Activated naive CD4-positive, alpha-beta T cell treated with Interleukin-2 at 50 U/mL for 16 hours (primary cell): ENCODE measurements at places on chromosomes 2 and 18.

DNA sequence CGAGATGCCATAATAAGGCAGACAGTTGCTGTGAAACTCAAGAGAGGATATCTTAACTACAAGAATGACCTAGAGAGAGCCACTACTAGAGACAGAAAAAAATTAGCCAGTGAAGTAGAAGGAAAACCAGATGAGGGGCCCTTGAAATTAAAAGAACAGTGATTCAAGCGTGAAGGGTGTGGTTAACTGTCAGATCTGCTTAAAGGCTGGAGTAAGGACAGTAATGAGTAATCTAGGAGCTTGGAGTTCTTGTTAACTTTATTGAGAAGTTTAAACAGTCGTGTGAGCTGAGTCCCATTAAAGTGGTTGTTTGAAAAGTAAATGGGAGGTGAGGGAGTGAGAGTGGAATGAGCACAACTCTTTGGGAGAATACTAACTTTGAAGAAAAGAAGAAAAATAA is 21.3 kb downstream of the PIGN start:
- DNase-seq: no peak

GRCh38 chr2:171260471-171261424 is 100.1 kb upstream of the TLK1 start:
- DNase-seq: peak; percentile 22

DNA sequence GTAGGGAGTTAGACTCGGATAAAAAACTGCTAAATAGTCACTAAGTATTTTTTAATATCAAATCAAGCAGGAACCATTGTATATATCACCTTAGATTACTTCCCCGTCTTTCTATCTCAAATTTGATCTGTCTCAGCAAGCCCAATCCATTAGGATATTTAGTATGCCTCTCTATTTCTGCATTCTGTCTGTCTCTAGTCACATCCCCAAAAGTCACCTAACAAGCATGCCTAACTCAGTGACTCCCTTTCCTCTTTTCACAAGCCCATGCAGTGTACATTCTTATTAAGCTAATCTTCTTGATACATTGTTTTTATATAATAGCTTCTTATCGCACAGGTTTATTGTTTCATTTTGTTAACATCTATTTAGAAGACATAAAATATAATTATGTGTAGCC is 57.8 kb downstream of the PDE1A start:
- DNase-seq: no peak

DNA sequence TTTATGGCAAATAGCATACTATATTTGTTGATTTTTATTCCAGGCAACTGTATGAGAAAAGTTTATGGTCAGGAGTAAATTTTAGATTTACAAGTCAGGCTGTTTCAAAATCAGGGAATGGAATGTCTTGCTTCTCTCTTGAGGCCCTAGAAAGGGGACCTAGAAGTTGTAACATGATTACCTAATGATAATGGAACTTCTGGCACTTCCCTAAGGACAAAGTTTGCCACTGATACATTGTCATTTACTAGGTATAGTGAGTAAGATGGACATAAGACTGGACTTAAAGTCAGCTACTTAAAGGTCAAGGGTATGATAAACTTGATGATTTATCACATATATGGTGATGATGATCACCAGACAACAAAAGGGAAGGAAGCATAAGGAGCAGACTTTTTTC is 103.3 kb upstream of the VRK2 start:
- DNase-seq: no peak

- DNase-seq: no peak
Observed at GRCh38 chr2:11279398-11279797, 65.0 kb downstream of the ROCK2 start.

GRCh38 chr2:143261986-143262385 is 132.8 kb downstream of the ARHGAP15 start:
- DNase-seq: peak; percentile 52

DNA sequence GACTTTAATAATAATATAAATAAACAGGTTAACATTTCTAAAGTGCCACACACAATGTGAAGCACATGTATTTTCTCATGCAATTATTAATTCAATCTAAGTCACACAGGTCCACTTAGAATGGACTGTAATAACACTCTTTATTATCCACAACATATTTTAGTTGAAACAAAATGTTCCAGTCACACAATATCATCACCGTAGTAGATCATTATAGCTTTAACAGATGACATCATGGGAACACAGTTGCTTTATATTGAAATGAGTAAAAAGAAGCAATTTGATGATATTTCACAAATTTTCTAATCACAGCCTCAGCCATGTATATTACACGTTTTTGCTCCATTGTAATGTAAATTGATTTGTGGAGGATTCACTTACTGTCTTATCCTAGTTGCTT is 266.3 kb downstream of the MEIS1 start:
- DNase-seq: no peak

DNA sequence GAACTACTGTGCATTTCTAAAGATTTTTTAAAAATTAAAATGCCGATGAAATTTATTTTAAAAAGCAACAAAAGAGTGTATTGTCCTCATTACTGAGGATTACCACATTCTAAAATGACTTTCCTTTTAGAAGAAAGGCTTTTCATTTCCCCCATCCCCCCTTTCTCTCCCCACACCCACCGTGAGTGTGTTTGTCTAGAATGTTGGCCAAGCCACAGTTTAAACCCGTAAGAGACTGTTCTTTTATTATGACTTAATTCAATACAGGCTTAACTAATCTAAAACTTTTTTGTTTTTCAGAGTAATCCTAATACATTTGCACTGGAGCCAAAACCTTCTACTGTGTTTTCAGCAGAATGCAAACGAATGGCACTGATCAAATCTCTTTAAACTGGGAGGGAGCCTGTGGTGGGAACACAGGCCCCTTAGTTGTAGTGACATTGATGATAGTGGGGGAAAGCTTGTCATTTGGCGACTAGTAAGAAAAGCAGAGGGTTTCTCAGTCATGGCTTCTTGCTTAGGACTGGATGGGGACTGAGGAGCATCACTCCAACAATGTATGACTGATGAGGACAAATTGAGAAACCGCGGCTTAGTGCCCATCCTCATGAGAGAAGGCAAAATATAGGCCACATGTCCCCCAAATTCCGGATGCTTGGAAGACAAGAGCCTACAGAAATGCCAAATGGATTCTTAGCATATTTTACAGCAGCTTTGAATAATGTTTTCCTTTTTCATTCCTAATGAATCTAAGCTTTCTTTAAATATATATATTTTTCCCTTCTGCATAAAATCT is 154.0 kb upstream of the SMIM21 start:
- no peak for DNase-seq

- DNase-seq: no peak
Observed at GRCh38 chr2:47838686-47839085, 55.7 kb downstream of the MSH6 start.

GRCh38 chr2:65640793-65641103 is 208.3 kb upstream of the SPRED2 start:
- DNase-seq: no peak

GRCh38 chr2:12881952-12882351 is 165.2 kb downstream of the TRIB2 start:
- DNase-seq: no peak

DNA sequence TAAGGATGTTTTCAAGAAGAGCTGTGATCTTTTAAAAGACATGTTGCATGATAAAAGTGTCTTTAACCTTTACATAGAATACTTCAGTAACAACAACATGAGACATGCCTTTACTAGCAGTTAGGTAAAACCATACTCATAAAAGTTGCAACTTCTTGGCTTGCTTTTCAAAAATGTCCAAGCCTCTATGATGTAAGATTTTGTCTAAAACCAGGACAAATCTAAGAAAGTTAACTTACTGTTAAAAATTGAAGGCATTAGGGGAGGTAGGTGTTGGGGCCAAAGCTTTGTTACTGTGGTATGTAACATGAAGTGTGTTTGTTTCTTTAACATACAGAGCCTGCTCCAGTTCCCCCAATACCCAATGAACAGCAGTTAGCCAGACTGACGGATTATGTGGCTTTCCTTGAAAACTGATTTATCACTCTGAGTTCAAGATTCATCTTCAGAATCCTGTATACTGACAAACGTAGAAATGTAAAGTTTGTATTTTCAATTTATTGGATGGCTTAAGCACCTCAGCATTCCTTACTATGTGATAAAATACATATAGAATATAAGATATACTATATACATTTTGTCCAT is 11.7 kb downstream of the COPS8 start:
- no peak for DNase-seq

GRCh38 chr2:144615866-144616565 is 96.1 kb upstream of the ZEB2 start:
- no peak for DNase-seq

DNA sequence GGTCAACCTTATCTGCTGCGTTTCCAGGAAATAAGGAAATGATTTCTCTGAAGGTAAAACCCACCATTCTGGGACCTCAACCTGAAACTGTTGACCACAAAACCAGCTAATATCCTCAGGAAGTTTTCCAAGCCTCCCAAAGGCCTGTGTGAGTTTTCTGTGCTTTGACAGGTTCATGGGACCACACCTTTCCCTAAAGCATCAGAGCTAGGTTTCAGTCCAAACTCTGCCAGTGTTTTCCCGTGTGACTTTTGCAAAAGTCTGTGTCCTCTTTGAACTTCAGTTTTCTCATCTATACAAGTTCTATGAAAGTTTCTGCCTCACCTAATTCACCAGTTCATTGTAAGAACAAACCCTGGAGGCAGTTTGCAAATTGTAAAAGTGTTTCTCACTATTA is 39.8 kb downstream of the VSNL1 start:
- no peak for DNase-seq

GRCh38 chr18:33802955-33803354 is 224.9 kb downstream of the ASXL3 start:
- DNase-seq: no peak

GRCh38 chr2:193315428-193316091 is 1120.8 kb upstream of the TMEFF2 start:
- no peak for DNase-seq

GRCh38 chr2:42110641-42111322 is 58.4 kb upstream of the EML4 start:
- no peak for DNase-seq

GRCh38 chr2:160054984-160055725 is 7.3 kb downstream of the PLA2R1 start:
- no peak for DNase-seq

DNA sequence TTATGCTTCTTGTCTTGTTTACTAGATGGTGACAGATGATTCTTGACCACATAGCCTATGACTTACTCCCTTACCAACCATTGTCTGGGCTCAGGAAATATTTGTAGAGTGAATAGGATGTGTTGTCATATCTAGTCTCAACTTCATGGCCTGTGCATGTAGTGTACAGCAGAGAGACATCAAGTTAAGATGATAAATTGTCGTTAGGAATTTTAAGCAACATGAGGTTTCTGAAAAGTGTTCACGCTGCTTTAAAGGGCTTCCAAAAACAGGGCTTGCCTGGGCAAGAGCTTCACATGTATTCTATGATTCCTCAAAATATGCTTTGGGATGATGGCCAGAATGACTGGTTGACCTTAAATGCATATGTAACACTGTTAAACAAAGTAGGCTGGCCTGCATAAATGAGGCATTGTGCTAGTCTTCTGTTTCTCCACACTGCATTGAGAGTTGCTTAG is 424.0 kb downstream of the RND3 start:
- no peak for DNase-seq

GRCh38 chr18:5275872-5276271 is 19.7 kb downstream of the ZBTB14 start:
- DNase-seq: no peak

DNA sequence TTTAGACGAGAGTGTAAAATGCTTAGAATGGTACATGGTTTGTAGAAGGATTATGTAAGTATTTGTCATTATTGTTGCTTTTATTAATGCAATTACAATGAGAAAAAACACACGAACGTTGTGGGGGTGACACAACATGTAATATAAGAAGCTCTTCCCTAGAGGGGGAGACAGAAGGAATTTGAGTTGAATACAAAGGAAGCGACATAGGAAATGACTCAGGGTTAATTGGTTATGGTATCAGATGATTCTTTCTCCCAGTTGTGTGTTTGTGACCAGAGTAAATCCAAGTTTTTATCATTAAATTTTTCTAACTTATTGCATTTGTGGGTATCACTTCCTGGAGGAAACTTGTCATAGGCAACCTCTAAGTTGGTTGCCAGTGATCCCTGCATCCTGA is 625.6 kb upstream of the CDH2 start:
- DNase-seq: no peak

GRCh38 chr18:45588376-45589355 is 26.6 kb upstream of the SLC14A2 start:
- no peak for DNase-seq

DNA sequence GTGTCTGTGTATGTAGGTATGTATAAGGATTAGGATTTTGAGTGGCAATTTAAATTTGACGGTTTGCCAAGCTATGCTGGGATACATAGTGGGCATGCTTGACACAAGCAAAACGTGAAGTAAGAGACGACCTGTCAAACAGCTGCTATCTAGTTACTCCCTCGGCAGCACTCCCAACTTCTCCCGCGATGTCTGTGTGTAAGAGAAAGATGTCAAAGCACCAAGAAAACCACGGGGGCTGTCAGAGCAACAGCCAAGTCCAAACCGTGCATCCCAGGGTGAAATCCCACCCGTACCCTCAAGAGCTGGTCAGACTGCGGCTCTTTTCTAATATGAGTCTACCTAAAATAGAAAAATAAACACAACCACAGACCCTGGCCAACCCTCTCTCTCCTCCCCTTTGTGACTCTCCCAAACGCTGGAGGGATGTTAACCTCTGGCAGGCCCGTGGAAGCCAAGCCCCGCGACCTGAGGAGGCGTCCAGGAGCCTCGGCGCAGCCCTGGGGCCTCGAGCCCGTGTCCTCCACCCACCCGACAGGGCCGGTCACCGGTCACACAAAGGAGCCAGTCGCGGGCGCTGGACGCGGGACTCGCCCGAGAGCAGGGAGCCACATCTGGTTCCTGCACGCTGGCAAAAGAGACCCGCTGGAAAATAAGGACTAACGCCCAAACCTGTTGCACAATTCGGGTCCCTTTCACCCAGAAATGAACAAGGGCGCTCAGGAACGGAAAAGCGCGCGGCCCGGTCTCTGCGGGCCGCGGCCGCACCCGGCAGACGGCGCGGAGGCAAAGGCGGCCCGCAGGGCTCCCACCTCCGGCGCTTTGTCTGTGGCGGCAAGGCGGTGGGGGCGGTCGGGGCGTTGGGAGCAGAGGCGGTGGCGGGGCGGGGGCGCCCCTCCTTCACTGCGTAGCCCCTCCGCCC is 925 bp downstream of the SESTD1 start:
- peak; percentile 35 for DNase-seq

GRCh38 chr2:68216454-68217310 is 35.6 kb downstream of the PPP3R1 start:
- DNase-seq: no peak

DNA sequence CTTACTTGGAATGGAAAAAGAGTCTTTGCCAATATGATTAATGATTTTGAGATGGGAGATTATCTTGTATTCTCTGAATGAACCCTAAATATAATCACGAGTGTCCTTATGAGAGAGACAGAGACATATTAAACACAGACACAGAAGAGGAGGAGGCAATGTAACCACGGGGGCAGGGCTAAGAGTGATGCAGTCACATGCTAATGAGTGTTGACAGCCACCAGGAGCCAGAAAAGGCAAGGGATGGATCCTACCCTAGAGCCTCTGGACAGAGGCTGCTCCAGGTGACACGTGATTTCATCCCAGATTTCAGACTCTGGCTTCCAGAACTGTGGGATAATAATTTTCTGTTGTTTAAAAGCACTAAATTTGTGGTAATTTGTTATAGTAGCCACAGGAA is 679.6 kb downstream of the MBD2 start:
- DNase-seq: no peak
